ENCODE measurements at places on chromosomes 16 and 17.

GRCh38 chr16:76387994-76388393, 110.8 kb downstream of the CNTNAP4 start:
- DNase-seq: no peak

- no peak for DNase-seq
These were observed 414 bp downstream of the NARF start for GRCh38 chr17:82458885-82459424.

- no peak for DNase-seq
These were observed 7.2 kb upstream of the VASN start for GRCh38 chr16:4364196-4365013.

DNA sequence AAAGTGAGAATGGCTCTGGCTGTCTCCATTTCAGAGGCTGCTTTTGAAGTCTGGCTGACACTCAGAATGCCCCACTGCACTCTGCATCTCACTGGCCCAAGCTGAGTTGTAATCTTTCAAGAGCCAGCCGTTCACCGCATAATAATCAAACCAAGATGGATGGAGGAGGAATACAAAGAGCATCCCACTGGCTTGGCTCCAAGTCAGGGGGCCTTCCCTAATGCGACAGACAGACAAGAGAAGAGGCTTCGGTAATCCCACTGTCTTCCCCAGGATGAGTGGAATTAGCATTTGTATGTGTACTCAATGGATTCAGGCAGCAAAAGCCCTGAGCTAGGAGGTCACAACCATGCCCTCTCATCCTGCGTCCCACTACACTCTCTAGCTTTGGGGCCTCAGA, 68.0 kb downstream of the CBLN1 start:
- DNase-seq: no peak

DNA sequence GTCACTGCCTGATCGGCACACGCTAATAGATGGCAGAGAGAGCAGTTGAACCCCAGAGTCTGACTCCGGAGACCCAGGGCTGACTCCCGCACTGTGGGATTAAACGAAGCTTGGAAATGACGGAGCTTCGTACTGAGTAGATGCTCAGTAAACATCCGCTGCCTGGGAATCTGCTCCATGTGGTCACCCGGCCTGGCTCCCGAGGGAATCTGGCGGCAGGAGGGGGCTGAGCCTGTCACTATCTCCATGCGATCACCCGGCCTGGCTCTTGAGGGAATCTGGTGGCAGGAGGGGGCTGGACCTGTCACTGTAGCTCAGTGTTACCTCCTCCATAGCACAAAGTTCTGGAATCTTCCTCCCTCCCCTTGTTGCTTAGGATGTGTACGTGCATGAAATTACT, 139.7 kb upstream of the CIBAR2 start:
- DNase-seq: no peak

- peak; percentile 81 for DNase-seq
These were observed 1.7 kb upstream of the RRAD start for GRCh38 chr16:66926961-66927436.

DNA sequence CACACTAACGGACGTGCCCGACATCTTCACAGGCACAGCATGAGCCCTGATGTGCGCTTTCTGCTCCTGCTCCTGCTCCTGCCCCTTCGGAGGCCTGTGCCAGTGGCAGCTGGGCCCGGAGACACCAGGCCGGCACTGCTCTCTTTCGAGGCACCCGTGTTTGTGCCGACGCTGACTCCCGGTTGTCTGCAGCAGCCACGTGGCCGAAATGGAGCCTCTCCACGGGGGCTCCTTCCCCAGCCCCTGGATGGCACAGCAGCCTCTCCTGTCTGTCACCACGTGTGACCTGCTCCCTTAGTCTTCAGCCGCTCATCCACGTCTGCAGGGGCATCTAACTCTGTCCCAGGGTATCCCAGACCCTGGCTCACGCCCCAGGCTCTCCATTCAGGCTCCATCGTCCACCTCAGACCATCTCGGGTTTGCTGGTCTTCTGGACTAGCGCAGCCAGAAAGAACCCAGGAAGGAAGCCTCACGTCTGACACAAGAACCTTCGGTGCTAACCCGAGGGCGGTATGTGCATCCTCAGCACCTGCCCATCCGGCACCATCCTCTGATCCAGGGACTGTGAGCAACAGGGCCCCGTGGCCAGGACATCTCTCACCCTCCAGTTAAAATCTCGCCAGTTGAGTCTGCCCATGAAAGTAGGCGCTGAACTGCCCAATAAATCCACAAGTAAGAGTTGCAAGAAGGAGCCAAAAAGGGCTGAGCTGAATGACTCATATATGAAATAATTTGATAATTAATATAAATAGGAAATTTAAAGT, 4.2 kb upstream of the RPH3AL start:
- no peak for DNase-seq

DNA sequence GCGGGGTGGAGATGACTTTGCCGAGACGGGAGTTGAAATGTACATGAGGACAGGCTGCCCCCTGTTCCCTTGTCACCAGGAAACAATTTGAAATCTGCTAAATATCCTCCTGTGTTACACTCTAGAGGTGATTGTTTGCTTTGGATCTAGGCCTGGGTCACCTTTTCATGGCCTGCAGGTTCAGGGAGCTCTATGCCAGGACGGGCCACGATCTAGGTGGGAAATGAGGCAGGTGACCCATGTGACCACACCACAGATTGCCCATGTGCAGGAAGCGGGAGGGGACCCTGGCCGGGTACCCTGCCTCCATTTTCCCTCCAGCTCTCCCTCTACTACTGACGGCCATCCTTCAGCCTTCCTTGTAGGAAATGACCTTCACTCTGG, 43.4 kb downstream of the MEAK7 start:
- no peak for DNase-seq

DNA sequence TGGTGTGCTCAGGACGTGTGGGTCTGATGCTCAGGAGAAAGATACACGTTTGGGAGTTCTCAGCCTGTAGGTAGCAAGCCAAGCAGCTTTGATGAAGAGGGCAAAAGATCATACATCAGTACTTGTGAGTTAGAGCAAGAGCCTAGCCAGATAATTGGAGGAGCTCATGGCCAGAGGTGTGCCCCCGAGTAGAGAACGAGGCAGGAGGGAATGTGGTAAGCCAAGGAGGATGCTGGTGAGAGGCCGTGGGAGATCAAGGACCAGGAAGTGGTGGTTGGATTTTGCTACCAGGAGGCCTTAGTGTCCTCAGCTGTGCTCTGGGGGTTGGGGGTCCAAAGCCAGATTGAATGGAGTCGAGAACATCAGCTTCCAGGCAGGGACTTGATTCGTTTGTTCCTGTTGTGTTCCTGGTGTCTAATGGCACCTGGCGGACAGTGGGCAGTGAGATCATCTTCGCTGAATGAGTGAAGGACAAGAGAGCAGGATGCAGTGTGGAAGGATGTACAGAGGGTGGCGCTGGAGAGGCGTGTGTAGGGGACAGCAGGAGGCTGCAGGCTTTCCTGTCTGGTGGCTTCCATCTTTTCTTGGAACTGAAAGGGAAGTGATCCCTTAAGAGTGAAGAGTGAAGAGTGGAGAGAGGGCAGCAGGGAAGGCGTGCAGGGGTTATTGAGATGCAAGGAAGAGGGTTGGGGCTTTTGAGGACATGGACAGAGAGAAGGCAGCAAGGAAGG, 11.6 kb downstream of the FBXL19 start:
- DNase-seq: peak; percentile 36

- no peak for DNase-seq
These were observed 20.7 kb upstream of the PLCG2 start for GRCh38 chr16:81758376-81758775.

DNA sequence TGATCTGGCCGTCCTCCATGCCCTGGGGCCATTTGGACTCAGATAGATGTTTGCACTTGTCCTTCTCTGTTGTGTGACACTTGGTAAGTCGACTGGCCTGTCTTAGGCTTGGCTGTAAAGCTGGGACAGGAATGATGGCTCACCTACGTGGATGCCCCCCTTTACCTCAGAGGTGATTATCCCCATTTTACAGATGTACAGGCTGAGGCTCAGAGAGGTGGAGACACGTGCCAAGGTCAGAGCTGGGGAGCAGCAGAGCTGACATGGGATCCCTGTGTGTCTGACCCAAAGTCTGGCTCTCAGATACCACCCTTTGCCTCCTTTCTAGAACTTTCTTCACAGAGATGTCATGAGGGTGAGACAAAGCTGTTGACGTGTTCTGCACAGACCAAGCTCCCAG, 71.3 kb upstream of the CIBAR2 start:
- no peak for DNase-seq

DNA sequence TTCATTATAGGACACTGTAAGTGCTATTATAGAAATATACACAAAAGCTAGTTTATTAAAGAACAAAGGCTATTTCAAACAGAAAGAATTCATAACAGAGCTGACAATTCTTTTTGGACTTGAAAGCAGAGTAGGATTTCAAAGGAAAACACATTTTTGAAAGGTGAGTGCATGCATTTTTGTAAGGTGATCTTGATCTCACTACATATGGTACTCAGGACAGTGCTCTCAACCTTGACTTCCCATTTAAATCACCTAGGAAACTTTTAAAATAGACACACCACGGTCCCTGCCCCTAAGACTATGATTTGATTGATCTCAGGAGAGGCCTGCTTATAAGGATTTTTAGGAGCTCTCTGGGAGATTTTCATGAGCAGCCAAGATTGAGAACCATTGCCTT, 1362.0 kb downstream of the CDH8 start:
- no peak for DNase-seq

GRCh38 chr17:33550261-33550660, 257.2 kb upstream of the ASIC2 start:
- DNase-seq: no peak

DNA sequence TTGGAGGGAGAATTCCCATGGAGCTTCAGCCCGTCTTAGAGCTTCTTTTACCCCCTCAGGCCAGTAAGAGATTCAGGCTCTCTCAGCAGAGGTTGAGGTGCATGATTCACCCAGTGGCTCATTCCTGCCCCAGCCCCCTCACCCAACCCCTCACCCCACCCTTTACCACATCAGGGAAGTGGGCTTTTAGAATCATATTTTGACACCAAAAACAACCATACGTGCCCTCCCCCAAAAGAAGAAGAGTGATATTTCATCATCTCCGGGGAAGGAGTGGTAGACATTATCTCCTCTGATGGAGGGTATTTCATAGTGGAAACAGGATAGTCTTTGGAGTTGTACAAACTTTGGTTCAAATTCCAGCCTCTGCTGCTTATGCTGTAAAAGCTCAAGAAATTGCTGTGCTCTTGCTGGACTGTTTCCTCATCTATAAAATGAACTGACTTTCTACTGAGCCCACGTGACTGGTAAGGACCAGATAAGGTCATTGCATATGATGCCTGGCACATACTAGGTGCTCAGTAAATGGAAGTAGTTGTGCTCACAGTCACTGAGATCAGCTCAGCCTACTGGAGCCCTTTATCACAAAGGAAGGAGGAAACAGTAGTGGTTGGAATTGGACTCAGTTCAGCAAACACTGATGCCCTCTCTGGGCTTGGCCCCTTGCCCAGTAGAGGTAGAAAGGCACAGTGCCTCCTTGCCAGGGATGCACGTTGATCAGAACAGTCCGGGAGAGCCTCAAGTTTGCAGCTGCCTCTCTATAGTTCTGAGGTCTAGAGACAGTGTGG, 18.3 kb upstream of the CCL5 start:
- no peak for DNase-seq

DNA sequence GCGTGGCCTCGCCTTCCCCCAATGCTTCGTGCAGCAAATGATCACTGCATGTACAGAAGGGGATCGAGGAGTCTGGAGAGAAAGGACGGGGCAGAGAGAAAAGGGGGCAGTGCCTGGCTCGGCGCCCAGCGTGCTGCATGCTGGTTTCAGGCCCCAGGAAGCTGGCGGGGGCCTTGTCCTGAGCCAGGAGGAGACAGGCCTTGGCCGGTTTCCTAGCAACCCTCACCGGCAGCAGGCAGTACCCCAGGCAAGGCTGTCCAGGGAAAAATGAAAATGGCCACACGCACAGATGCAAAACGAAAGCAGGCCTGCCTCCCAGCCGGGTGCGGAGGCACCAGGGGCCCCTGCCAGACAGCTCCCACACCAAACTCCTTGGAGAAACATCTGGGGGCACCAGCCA, 126.3 kb downstream of the ZFHX3 start:
- DNase-seq: peak; percentile 64

DNA sequence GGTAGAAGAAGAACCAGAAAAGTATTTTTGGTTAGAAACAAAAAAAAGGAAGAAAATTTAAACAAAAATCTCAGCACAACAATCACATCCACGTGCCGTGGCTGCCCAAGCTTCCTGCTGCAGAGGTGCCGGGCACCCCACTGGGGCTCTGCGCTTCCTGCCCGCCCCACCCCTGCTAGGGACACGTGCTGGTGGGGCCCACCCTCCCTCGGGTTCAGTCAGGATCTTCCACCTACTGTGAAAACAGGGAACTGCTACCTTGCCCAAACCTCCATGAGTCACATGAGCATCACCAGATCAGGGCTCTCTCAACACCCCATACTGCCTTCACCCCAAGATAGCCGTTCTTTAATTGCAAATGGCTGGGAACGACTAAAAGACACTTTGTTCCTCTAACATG, 24.4 kb upstream of the CYTH1 start:
- DNase-seq: no peak

GRCh38 chr16:19127205-19127604, 13.4 kb downstream of the ITPRIPL2 start:
- no peak for DNase-seq

- DNase-seq: no peak
These were observed 4.4 kb upstream of the SOX8 start for GRCh38 chr16:977081-977701.

GRCh38 chr16:88566158-88566557, 4.0 kb upstream of the ZC3H18 start:
- peak; percentile 35 for DNase-seq

DNA sequence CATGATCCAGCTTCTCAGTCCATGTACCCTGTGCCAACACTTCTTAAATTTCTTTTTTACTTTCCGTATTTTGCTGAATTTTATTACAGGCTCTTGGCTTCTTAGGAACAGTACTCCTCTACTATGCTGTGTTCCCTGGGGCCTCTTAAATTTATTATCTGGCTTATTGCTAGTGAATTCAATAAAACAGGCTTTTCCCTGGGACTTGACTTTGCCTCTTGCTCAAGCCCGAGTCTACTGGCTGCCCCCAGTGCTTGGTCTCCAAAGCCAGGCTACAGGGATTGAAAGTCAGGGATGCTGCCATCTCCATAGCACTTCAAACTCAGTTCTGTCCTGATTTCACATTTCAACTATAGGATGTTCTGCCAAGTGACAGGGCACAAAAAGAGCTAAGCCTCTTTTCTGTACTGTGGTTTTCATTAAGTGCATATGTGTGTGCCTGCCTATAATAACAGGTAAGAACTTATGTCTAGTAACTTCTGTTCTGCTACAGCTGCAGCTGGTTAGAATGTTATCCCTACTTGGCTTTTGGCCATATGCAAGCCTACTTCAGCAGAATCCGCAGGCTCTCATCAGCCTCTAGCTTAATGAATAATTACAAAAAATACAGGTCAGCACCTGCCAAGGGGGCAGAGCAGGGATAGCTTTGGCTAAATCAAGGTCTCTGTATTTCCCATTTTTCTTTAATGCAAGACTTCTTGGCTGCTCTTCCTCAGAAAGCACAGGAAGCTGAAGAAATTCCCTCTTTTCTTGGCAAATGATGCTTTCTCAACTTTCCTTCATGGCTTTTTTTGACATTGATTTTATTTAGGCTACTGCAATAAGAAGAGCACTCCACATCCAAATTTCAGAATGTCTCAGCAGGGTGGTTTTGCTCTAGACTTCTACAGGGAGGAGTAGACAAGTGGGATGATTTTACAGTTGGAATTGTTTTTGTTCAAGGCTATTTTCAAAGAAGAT, 8.2 kb downstream of the FAM20A start:
- no peak for DNase-seq

- DNase-seq: no peak
These were observed 61.5 kb downstream of the DHRS7C start for GRCh38 chr17:9729735-9730420.
